ENCODE measurements at places on chromosomes 2 and 18.
A peak's percentile ranks its signal among the peaks of the same experiment; 100 is the strongest.

GRCh38 chr2:193502363-193503035 lies 1307.8 kb upstream of the TMEFF2 start:
- DNase-seq: no peak

DNA sequence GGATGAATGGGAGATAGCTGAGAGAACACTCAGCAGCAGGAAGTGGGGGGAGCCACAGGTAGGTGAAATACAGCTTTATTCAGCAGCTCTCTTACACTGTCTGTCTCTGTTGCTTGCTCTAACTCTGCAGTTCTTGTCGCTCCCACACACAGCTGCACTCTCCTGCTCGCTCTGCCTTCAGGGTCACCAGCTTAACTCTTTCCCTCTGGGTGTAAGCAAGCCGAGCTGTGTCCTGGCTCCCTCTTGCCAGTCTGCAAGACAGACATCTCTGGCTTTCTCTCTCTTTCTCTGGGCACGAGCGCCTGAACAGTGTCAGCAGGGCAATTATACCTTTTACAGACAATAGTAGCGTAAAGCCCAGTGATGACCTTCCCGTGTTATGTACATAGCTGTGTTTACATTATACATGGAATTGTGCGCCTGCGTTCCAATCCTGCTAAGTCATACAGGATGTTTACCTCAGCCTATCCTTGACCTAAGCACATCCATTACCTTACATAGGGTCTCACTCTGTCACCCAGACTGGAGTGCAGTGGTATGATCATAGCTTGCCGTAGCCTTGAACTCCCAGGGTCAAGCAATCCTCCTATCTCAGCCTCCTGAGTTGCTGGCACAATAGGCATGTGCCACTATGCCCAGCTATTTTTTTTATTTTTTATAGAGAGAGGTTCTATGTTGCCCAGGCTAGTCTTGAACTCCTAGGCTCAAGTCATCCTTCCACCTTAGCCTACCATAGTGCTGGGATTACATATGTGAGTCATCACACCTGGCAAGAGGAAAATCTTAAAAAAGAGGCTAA lies 57.8 kb upstream of the CHN1 start:
- no peak for DNase-seq

GRCh38 chr18:3903337-3903736 lies 453.4 kb downstream of the TGIF1 start:
- DNase-seq: peak; percentile 72

GRCh38 chr2:191350826-191351225 lies 105.6 kb downstream of the MYO1B start:
- DNase-seq: no peak

GRCh38 chr18:36572135-36572856 lies 256.5 kb downstream of the TPGS2 start:
- DNase-seq: peak; percentile 73

DNA sequence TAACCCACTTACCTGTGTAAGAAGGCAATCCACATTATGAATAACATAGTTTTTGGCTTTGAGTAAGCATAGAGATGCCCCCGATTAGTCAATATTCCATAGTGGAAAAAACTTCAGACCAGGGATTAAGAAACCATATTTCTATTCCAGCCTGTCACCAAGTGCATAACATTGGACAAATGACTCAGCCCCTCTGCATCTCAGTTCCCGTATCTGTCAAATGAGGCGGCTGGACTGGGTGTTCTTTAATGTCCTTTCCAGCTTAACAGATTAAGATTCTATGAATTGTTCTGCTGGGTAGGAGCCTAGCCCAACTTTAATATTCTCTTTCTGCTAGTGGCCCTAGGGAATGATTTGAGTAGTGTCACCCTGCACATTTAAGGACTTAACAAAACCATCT lies 11.8 kb upstream of the FTCDNL1 start:
- DNase-seq: no peak

DNA sequence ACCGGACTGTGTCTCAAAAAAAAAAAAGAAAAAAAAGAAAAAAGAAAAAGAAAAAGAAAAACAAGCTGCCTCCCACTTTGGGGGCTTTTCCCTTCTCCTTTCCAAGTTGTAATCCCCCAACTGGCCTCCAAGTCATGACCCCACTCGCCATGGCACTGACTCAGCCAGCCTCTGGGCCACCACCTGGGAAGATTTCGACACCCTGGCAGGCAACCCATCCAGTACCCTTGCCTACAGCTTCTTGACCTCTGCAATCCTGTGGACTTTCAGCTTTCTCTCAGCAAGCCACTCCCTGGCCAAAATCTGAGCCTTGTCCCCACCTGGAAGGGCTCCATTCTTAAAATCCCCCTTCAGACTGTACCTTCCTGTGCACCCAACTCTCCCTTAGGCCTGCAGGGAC lies 22.3 kb upstream of the FOSL2 start:
- no peak for DNase-seq

- DNase-seq: no peak
These were observed 212.3 kb upstream of the ATP5MC3 start for GRCh38 chr2:175393851-175394250.

DNA sequence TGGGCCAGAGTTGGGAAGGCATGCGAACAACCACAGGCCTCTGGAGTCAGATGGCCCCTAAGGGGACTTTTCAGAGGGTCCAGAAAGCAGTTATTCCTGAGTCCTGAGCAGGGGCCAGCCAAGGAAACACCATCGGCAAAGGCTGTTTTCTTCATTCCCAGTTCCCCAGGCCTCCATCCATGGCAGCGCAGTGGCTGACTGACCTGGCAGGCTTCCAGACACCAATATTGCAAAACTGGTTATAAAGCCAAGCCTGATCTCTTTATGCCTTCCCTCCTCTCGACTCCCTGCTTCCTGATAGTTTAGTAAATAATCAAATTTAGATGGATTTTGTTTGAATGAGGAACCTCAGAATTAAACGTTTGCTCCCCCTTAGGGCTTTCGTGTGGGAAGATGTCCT lies 133.4 kb upstream of the ITGA6 start:
- DNase-seq: peak; percentile 70

DNA sequence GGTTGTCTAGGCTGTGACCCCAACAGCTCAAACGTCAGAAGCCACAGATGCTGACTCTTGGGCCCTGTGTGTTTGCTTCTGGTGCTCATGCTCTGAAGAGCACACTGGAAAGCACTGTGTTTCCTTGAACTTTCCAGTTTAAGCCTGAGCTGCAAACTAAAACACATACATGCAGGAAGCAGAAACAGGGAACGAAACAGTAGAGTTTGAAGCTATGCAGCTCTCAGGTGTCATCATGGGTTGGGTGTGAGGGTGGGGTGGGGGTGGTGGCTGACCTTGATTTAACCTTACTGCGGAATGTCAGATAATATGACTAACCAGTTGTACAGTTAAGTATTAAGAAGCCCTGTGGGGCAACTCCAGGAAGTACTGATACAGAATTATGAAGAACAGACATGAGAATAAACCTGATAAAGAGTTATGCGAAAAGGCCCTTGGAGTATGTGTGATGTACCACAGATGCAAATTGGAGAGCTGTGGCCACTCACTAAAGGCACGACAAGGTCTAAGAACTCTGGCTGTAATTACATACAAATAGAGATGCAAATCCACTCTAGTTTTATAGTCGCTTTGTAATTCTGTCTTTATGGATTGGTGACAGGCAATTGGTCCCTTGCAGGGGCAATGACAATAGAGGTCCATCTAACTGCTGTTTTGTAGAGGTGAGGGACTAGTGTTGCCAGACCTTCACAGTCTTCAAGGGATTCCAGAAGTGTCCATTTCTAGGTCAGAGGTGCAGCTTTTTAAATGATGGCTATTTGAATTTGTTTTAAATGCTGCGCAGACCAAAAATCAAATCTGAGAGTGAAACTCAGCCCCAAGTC lies 273.1 kb downstream of the NAPG start:
- peak; percentile 68 for DNase-seq

DNA sequence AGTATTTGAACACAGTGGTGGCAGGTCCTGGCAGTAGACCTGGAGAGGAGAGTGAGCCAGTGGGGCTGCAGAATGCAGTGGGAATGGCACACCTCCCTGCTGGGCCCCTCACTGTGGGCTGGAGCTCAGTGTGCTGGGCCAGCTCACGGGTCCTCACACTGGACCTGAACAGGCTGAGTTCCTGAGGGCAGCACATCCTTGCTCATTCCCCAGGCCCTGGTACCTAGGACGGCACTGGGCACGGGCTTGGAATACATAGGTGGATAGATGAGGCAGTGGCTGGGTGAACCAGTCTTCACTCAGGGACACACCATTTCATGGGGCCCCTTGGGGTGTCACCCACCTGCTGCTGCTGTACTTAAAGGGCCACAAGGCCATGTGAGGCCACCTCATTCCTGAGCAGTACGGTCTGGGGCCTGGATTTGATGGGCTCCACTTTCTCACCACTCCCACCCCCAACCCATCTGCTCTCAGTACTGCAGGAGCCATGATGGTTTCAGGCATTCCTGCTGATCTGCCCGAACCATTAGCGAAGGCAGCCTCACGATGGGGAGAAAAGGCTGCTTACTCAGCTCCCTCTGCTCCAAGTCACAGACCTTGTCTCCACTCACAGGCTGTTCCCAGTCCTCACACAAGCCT lies 4.2 kb downstream of the TMEM177 start:
- no peak for DNase-seq

DNA sequence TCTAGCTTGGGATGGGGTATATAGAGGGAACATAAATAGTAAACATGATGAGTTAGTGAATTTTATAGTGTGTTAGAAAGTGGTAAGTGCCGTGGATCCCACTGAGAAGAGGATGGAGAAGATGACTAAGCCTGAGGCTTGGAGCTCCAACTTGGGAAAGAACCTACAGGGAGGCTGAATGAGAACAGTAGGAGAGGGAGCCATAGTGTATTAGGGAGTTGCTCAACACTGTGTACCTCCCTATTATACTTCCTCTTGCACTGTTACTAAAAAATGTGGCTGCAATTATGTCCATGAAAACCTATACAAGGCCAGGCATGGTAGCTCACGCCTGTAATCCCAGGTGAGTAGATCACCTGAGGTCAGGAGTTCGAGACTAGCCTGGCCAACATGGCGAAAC lies 2.9 kb upstream of the SLC19A3 start:
- DNase-seq: no peak

- no peak for DNase-seq
These were observed 33.9 kb downstream of the MAPRE2 start for GRCh38 chr18:35075132-35075531.

DNA sequence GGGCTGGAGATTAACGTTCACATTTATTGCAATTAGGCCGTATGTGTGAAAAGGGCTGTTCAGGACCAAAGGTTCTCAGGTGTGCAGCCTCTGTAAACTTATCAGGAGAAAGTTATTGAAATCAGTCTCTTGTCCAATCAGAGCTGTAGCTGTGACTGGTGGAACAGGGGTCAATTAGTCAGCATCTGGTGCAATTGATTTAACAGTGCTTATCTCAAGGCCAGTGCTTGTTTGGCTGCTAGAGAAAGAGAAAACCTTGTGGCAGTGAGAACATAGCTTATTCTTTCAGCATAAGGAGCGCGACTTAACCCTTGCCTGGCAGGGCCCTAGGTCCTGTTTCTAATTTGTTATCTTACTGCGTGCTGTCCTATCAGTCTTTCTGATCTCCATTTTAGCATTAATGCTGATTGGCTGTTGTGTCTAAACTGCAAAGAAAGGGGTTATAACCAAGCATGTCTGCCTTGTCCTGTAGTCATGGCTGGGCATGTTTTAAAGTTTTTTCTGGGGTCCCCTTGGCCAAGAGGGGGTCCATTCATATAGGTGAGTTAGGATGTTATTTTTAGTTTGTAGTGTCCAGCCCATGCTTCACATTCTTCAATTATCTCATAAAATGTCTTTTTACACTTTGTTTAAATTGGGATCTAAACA lies 66.4 kb downstream of the CYB5A start:
- DNase-seq: peak; percentile 73

DNA sequence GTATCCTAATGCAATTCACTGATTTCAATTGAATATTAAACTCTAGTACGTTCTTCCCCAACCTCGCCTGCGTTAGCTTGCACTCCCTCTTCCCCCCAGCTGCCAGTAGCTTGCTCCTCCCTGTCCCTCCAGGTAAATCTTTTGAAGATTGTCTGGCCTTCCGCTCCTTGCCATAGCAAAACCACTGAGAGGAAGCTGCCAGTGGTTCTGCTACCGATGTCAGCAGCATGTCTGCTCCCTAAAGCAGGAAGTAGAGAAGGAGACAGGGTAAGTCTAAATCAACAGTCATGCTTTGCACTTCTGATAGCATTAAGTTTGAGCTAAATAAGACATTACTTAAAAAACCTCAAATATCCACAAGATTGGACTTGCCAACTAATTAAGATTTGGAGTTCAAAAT lies 89.1 kb downstream of the SCN2A start:
- DNase-seq: no peak

All from choroid plexus epithelial cell (primary cell).